ENCODE measurements at places on chromosomes 16 and 17. TPM values are rescaled to one million over a fixed set of nuclear protein-coding genes. Genes with fewer than 3 reads are reported as not detected.

GRCh38 chr17:58968426-58969061, 138.1 kb downstream of the TRIM37 start:
- DNase-seq: no peak

GRCh38 chr17:5210091-5210490, 18.4 kb upstream of the ZNF594 start:
- no peak for DNase-seq

GRCh38 chr16:65095090-65095728, 26.7 kb downstream of the CDH11 start:
- no peak for DNase-seq

DNA sequence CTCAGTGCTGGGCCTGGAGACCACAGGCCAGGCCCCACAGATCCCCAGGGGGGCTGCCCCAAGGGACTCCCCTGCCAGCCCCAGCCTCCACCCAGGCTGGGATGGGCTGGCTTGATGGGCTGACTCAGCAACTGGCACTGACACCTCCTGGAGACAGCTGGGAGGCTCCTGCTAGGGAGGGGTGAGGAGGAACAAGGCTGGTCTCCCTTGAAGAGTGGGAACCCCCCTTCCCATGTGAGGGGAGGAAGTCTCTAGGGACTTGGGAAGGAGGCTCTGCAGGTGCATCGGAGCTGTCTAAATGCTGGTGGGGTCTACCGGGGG, 10.4 kb downstream of the NHERF1 start:
- peak; percentile 55 for DNase-seq

The CX3CL1 gene
- 0.18 TPM for total RNA-seq

DNA sequence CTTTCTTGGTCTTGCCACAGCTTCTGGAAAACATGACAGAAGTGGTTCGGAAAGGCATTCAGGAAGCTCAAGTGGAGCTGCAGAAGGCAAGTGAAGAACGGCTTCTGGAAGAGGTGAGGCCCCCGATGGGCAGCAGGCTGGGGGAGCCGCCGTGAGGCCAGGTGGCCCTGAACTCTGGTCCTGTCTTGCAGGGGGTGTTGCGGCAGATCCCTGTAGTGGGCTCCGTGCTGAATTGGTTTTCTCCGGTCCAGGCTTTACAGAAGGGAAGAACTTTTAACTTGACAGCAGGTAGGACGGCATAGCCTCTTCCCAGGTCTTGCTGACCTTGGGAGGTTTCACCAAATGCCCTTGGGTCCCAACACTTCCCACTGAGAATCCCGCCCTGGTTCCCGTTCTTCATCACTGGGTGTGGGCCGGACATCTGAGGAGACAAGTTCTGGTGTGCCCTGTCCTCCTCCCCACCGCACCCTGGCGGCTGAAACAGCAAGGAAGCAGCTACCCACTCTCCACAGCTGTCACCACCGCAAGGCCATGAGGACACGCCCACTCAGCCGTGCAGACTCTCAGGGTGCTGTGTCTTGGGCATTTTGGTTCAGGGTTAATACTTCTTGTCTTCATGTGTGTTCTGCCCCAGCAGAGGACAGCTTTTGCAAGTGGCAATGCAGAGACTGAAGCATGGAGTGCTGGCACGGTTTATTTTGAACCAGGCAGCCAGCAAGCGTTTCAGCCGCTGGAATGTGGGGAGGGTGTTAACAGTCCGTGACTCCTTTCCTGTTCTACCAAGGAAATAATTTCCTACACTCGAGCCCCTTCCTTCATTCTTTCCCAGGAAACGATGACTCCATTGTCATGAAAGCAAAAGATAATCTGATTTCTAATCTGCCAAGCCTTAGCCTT, 21.4 kb downstream of the NTAN1 start:
- no peak for DNase-seq

DNA sequence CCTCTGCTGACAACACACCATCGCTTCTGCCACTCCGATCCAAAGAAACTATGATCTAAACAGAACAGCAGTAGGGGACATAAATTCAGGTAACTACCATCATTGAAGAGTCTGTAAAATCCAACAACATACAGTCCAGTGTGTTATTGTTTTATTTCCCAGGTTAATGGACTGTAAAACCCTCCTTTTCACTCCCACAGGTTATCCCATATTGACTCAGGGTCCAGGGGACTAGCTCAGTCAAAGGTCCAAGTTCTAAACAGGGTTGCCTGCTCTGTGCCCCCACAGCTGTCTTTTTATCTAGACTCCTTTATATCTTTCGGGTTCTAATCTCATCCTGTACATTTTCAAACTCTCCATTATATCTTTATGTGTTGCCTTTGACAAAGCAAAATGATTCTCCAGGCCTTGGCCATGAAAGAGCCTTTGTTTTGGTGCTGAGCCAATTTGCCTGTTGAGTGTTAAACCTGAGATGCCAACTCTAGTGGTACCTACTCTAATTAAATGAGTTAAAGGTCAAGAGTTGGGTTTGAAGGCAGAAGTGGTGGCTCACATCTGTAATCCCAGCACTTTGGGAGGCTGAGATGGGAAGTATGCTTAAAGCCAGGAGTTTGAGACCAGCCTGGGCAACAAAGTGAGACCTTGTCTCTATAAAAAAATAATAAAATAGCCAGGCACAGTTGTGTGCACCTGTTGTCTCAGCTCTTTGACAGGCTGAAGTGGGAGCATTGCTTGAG, 80.5 kb downstream of the SNX11 start:
- no peak for DNase-seq

GRCh38 chr16:29996766-29997250, 767 bp downstream of the INO80E start:
- DNase-seq: no peak

The PNMT gene
- total RNA-seq: not detected

The IGF2BP1 gene
- total RNA-seq: 8.7 TPM

DNA sequence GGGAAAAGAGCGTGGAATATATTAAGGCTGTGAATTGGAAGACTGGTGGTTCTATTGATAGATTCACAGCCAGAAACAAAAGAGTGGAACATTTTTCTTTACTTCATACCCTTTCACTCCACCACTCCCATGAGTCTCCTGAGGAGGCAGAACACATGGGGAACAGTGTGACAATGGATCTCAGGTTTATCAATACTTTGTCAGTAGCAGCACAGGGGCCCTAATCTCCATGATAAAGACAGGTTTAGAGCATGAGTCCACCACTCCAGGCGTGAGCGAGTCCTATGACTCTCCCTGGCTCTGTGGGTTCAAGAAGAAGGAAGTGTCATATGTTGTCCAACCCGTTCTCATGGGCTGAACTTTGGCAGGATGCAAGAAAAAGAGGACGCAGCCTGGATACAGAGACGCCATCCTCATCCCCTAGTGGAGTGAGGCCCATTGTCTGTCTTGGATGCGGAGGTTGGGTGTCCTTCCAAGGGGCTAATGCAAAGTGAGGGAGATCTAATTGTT, 361.2 kb downstream of the TMEM114 start:
- no peak for DNase-seq

DNA sequence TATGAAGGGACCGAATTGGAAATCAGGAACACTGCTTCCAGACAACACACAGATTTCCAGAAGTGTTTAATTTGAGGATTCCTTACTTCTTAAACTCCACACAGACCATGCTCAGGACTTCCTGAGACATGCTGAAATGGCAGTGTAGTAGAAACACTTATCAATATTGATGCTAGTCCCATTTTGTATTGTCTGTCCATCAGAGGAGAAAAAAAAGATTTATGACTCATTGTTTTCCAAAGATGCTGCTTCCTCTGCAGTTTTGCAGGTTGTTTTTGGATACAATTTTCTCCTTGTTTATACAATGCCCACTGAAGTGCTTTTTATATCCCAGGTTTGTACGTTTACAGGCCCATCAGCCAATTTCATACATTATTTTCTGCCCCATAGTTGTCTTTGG, 68.3 kb upstream of the TANC2 start:
- DNase-seq: no peak

GRCh38 chr16:79850348-79850747, 249.8 kb upstream of the MAF start:
- DNase-seq: no peak

- DNase-seq: no peak
Measured at GRCh38 chr17:79633993-79634813, 23.4 kb upstream of the RBFOX3 start.

DNA sequence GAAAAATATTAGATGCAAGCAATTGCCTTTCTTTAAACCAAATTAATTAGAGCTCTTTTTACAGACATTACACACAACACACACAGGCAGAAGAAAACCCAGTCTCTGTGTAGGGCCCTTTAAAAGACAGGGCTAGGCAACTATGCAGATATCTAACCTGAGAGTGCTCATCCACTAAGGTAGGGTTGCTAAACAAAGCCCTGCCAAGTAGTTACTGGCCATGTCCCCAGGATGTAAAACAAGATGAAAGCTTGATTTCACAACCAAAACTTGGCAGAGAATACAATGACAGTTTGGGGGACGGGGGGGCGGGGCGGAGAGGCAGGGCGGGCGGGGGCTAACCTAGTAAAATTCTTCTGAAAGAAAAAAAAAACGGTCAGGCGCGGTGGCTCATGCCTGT, 669.0 kb upstream of the CA10 start:
- no peak for DNase-seq

- DNase-seq: no peak
Measured at GRCh38 chr16:67477960-67478554, 2.9 kb downstream of the ATP6V0D1 start.

- DNase-seq: no peak
Measured at GRCh38 chr17:19295473-19296135, 58.4 kb downstream of the EPN2 start.

The ANKFN1 gene
- total RNA-seq: not detected

The TP53TG3C gene
- total RNA-seq: not detected

The CNTD1 gene
- 0.18 TPM for total RNA-seq

The TP53TG3B gene
- not detected for total RNA-seq

GRCh38 chr16:23401139-23401538, 51.9 kb downstream of the COG7 start:
- no peak for DNase-seq

The TBC1D3C gene
- total RNA-seq: not detected

DNA sequence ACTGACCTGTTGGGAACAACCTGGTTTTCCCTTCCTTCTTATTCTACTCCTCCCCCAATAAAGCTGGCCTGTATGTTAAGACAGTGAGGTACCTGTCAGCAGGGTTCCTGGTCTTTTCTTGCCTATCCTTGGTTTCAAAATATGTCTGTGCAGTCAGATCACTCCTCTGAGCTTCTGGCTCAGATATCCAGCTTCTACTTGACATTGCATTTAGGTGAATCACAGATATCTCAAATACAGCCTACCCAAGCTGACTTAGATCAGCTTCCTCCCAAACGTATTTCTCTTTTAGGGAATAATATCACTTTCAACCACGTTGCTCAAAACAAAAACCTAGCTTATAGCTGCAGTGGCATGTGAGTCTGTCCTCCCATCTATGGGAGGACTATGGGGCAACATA, 48.7 kb downstream of the TEX14 start:
- peak; percentile 44 for DNase-seq

GRCh38 chr17:39001703-39002637, 34.8 kb upstream of the FBXO47 start:
- no peak for DNase-seq

GRCh38 chr16:24766057-24766456, 36.6 kb downstream of the TNRC6A start:
- DNase-seq: no peak

DNA sequence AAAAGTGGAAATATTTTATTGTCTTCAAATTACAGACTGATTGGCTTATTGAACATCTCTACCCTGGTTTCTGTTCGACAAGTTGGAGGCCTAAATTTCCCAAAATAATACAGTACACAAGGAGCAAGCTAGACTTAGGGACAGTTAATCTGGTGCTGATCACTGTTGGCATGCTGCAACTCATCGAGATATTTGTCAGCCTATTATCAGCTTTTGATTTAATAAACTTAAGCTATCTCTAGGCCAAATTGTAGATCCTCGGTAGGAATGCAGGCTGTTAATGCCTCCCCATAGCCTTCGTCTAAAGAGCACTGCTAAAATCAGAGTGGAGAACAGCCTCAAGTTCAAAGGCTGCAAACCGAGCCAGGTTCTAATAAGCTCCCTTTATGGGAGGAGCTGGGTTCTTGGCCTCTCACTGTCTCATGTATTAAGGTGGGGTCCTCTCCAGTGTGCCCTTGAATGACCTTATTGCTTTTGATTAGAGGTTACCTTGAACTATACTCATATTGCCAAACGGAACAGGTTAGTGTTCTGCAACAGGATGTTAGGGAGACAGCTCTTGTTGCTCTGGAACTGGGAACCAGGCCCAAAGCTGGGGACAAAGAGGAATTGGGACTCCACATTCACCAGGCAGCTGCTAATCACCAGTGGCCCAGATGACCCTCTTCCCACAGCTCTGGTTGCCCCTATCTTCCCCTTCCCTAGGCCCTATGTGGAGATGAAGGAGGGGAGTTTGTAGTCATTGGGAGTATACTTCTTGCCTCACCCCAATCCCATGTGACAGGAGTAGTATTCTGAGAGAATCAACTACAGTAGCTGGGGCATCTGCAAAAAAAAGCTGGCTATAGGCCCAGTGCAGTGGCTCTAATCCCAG, 69.5 kb upstream of the NOL11 start:
- no peak for DNase-seq

The COX10 gene
- 27.3 TPM for total RNA-seq

DNA sequence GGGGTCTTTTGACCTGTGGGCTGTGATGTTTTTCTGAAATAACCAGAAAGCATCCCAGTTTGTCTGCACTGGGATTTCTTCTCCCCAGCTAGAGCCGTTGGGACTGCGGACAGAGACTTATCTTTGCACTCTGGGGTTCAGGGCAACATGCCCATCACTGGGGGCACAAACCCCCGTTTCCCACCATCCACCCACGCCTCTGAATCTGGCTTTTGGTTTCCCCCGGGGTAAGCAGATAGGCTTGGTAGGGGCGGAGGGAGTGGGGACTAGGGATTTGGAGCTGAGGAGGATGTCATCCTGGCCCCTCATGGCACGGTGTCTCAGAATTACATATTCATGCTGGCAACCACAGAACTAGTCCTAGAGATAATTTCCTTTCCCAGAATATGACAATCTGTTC, 68.6 kb downstream of the CCDC182 start:
- DNase-seq: no peak

GRCh38 chr16:23857256-23857880, 21.6 kb downstream of the PRKCB start:
- no peak for DNase-seq

GRCh38 chr17:68533887-68534694, 21.9 kb downstream of the PRKAR1A start:
- DNase-seq: no peak

The CNTNAP4 gene
- not detected for total RNA-seq

DNA sequence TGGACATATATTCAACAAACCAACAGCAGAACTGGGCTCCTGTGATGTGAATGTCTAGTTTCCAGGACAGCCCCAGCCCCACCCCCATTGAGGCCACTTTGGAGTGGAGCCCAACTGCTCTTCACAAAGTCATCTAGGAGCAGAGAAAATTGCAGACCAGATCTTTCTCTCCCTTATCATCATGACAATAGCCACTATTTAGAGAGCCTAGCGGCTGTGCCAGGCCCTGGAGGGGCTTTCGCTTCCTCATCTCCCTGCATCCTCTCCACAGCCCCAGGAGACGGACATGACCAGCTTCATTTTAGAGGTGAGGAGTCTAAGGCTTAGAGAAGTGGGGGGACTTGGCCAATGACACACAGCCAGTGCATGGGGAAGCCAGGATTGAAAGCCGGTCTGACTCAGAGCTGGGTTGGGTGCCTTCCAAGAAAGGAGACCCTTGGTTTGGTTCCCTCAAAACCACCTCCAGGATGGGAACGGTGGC, 1.4 kb downstream of the PRSS8 start:
- DNase-seq: no peak

The NACA2 gene
- total RNA-seq: not detected

Data from SJSA1 (cell line).